Activated T-cell treated with anti-CD3 and anti-CD28 coated beads for 48 hours (primary cell): ENCODE measurements at places on chromosomes 12 and 14.

DNA sequence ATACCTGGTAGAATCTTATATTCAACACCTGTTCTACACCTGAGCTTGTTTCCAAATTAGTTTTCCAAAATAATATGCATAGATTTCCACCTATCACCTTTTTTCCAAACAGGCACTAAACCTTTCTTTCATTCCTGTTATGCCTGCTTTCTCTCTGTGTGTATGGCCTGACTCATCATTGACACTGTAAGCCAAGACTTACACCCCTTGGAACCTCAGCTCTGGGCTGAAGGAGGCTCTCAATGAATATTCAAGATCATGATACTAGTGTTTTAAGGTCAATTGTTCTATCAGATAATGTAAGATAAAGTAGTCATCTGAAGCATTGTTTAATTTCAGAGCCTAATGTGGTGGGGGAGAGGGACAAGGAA, 1193.3 kb downstream of the FLRT2 start:
- DNase-seq = no peak

DNA sequence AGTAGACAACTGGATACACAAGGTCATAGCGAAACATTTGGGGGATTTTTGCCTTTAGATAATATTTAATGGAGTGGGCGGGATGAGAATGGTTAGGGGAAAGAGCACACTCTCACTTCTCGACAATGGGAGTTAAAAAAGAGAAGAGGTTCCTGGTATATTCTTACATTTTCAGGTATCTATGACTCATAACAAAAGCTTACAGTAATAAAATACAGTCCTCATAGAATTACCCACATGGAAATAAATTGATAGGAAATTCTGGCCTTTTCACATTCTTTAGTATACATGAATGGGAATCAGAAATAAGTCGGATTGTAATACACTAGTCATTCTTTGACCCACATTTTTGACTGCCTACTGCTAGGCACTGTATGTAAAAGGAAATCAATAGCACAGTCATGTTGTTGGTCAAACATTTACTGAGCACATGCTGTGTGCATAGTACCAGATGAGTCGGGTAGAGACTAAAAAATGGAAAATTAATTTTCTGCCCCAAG, 8.2 kb upstream of the CRADD start:
- DNase-seq = no peak

DNA sequence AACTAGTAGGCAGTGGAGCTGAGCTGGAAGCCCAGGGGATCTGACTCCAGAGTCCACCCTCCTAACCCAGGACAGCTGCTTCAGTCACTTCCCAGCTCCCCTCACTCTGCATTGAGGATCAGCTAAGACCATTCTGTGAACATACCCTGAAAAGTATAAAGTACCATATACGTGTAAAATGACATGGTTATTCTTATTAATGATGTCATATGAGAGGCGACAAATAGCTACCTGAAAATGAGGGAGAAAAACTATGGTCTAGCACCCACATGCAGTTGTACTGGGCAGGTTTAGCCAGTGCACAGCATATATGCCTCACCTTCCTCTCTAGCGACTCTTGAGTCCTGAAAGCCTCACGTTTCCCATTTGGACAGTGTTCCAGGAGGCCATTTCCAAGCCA, 461.9 kb downstream of the RAD51B start:
- DNase-seq = no peak

DNA sequence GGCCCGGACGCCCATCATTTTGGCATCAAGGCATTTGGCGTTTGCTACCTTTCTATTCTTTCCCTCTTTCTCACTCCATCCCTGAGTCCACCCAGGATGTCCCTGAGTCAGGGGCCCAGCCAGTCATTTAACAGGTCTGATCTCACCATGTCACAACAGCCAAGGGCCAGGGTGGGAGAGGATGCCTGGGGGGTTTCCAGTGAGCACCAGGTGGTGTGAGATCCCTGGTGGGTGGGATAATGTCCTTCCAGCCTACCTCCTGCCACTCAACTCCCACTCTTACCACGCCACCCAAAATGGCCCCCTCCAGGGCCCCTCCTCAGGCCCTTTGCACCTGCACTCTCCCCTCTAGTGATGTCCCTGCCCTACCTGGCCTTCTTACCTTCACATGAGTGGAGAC, 310.8 kb downstream of the BCL11B start:
- DNase-seq = no peak

DNA sequence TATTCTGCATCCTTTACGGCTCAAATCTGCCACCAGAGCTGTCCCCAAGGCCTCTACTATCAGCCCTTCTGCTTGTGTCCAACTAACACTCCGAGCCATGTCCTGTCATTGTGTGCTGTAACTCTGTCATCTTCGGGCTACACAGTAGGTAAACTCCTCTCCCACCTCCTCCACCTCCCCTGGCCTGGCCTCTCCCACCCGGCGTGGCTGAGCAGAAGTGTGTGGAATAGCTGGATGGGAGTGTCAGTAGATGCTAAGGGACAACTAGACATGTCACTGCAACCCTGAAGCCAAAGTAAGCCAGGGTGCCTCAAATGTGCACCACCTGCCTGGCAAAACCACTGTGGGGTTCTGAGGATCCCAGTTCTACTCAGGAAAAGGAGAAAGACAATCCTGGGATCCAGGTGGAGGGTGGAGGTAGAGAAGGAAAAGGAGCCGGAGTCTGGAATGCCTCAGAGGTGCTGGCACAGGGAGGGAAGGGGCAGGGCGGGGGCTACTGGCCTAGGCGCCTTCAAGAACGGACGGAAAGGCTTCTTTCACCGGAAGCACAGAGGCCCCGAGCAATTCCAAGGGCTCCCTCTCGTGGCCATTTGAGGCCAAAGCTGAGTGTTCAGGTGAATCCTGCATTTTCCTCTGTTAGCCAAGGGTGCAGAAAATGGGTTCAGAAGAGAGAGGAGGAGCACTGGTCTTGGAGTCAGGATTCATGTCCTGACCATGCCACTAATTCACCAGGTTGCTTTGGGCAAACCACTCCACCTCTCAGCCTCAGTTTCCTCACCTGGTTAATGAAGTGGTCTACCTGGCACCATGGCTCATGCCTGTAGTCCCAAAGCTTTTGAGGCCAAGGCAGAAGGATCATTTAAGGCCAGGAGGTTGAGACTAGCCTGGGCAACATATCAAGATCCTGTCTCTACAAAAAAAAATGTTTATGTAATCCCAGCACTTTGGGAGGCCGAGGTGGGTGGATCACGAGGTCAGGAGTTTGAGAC, 20.5 kb upstream of the FAM181A start:
- peak; percentile 61 for DNase-seq
